Right renal cortex interstitium (tissue), 3 donors: ENCODE measurements at places on chromosomes 2 and 18.

DNA sequence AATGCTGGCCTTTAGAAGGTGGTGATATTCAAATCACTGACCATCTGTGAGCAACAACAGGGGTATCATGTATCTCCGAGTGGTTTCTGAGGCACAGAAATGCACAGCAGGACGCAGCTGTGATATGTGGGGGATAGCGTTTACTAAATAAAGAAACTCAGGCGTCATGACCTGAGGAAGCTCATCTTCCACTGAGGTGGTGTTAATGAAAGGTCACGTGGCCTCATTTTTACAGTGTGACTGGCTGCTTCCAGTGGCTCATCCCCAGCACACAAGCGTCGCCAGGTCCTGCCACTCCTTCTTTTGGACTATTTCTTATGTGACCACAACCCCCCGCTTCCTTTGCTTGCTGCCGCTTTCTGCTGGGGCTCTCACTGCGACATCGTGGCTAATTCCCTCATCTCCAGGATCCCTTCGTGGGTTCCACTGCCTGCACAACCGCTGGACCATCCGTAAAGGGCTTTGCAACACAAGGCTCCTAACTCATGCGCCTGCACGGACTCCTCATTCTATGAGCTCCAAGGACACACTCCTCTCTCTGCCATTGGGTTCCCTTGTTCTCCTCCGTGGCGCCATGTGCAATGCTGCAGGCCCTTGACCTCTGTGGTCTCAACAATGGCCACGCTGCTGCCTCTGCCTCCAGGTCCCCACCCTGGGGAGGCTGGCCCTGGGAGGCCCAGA is 109.3 kb downstream of the MBP start:
- DNase-seq, result peak; percentile 27

- DNase-seq, result no peak
Measured at GRCh38 chr2:120894966-120895365, 159.3 kb downstream of the GLI2 start.

- peak; percentile 38 for DNase-seq
Measured at GRCh38 chr2:75710220-75710576, 517 bp downstream of the GCFC2 start.

- DNase-seq, result no peak
Measured at GRCh38 chr18:49481317-49481716, 5.7 kb downstream of the C18orf32 start.

GRCh38 chr2:233482616-233483015 is 84.0 kb downstream of the USP40 start:
- DNase-seq, result no peak

- DNase-seq, result no peak
Measured at GRCh38 chr2:178530625-178531142, 50.4 kb downstream of the PLEKHA3 start.

- no peak for DNase-seq
Measured at GRCh38 chr18:61851940-61852451, 40.8 kb downstream of the RNF152 start.

DNA sequence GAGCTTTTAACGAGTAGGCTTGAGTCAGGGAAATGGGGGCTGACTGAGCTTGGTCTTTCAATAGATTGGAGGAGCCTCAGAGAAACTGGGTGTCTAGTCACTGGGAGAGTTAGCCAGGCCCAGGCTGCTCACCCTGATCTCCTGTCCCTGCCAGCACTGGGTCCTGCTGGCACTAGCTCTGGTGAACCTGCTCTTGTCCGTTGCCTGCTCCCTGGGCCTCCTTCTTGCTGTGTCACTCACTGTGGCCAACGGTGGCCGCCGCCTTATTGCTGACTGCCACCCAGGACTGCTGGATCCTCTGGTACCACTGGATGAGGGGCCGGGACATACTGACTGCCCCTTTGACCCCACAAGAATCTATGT is 720 bp downstream of the KRTCAP3 start:
- DNase-seq, result no peak

GRCh38 chr2:157692768-157693167 is 64.1 kb upstream of the ACVR1C start:
- DNase-seq, result no peak

- DNase-seq, result no peak
Measured at GRCh38 chr2:190441564-190441963, 33.4 kb downstream of the MFSD6 start.

DNA sequence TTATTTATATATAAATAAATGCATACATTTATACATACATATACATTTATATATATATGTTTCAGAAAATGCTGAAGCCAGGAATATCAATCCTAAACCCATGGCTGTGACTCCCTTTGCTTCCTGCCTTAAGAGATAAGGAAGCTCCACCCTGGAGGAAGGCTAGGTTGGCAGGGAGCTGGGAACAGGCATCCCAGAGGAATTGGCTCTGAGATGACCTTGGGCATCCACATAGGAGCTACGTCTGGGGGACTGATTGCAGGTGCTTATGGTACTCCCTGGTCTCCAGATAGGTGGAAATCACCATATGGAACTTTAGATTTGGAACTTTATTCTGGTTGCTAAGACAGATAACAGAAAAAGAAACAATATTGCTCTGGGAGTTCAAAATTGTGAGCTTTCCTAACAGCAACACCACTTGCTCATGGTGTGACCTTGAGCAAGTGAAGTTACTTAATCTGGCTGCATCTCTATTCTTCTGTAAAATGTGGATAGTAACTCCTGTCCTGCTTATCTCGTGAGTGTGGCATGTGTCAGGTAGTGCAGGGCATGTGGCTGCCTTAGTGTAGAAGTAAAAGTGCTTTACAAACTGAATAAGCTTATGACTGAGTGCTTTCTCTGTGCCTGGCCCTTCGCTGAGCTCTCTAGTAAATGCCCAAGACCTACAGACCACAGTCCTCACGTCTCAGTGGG is 341.0 kb downstream of the MEIS1 start:
- no peak for DNase-seq

DNA sequence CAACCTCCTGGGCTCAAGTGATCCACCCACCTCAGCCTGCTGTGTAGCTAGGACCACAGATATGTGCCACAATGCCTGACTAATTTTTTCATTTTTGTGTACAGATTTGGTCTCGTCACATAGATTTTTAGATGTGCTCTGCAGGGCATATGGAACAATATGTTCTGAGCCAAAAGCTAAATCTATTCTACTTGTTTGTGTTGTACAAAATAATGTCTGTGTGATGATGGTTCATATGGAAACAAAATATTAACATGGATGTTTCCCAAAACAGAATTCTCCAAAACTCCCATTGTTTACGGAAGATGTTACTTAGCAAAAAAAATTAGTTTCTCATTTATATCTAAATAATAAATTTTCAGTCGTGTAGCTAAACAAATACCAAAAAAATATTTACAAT is 12.6 kb upstream of the KLHL23 start:
- no peak for DNase-seq

DNA sequence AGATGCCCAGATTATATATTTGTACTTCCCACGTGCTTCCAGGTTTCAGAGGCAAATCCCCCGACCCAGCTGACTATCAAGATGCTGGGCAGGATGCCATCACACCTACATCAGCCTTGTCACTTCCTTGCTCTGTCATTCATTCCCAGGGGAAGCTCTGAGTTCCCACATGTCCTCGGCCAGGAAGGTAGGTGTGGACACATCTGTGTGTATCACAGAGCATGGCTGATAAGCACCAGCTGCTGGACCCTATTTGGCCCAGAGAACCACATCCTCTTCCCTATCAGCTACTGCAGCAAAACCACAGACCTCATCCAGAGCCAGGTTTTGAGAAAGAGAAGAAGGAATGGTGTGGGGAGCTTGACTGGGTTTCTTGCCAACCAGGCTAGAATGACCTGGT is 31.9 kb upstream of the ITGA6 start:
- DNase-seq, result no peak

DNA sequence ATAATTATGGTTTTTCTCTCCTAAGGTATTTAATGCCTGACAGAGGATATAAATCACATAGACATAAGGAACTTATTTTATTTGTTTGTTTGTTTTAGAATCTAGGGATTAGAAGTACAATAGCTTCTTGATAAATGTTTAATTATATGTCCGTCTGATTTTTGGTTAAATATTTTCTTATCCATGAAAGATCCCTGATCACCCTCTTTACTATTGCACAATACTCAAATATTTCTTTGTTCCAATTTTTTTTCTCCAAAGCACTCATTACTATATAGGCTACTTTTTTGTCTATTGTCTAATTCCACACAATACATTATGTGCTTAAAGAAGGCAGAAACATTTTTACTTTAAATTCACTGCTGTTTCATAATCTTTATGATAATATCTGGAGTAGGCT is 875.8 kb downstream of the TDRD15 start:
- no peak for DNase-seq

DNA sequence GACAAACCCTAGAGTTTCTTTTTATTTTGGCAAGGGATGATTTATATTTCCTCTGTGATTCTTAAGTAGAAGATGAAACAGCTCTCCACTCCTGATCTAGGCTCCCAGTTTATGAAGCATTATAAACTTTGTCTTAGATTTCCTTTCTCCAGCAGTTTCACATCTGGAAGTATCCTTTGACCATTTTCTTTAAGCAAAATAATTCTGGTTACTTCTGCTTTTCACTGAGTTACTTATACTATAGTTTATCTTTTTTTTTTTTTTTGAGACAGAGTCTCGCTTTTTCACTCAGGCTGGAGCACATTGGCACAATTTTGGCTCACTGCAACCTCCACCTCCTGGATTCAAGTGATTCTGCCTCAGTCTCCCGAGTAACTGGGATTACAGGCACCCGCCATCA is 45.5 kb downstream of the KCMF1 start:
- no peak for DNase-seq

DNA sequence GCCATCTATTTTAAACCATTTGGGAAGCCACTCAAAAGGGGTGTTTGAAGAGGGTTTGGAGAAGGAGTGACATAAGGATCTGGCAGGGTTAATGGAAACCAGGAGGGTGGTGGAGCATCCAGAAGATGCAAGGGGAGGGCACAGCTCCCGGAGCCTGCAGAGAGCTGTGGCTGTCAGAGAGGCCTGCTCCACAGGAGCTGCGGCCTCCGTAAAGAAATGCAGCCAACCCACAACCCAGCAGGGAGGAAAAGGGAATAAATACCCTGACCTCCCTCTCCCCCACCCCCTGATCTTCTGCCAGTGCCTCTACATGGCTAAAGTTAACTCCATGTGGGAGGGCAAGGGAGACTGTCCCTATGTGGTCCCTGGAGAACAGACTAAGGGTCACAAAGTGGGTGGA is 567.1 kb upstream of the POU3F3 start:
- no peak for DNase-seq

GRCh38 chr2:11784747-11785610 is 38.5 kb downstream of the LPIN1 start:
- no peak for DNase-seq

DNA sequence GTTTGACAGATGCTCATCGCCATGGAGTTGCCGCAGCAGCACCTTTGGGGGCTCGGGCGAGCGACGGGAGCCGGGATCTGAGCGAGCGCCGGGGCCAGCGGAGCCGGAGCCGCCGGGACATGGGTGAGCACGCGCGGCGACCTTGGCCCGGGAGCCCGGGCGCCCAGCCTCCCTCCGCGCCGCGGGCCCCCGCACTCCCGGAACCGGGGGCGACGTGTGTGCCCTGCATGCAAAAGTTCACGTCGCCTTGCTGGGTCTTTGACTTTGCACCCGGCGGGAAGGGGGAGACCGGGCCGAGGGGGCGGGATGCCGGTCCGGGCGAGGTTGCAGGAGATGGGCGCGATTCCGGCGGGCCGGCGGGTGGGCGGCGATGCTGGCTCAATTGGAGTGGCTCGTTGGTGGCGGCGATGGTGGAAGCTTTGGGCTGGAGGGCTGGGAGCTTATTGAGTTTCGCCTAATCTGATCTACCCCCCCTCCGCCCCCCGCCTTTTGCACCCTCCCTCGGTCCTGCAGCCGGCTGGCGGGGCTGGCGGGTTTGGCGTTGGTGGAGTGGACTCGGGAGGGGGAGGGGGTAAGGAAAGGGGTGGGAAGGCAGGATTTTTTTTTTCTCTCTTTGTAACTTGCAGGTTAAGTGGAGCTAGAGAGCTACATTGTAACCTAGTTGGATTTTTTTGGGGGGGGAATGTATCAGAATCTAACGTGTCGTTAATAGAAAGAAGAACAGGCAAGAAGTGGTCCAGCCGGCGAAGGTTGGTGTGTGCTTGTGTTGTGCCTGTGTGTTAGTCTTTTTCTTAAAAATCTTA is at the start of gene SETBP1:
Gene SETBP1, plus strand, starts transcription at position 616 of the 803 bp plus-strand sequence. CDS start 20,459 bp downstream, outside the sequence.
- peak; percentile 68 for DNase-seq

DNA sequence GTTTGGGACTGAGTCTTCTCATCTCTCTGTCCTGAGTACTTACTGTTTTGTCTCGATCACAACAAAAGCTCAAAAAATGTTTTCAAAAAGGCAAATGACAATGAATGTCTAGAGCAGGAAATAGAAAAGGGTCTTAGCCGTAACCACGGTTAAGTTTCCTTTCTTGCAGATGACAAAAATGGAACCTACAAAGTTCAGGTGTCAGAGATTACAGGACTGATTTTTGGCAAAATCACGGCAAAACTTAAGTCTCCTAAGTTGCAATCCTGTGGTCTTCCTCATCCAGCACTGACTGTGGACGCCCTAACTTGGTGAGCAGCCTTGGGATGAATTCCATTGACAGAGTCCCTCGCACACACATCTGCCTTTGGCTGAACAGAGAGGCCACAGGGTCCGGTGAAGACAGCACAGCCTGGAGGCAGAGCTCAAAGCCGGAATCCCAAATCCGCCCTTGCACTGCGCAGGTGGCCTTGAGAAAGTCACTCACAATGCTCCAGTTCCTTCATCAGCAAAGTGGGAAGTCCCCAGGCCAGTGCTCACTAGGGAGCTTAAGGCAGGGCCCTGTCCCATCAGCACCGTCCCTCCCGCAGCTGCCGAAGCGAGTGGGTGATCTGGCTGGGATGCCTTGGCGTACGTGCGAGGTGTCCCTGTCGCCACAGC is 55.2 kb downstream of the EIPR1 start:
- no peak for DNase-seq

- no peak for DNase-seq
Measured at GRCh38 chr18:22349966-22350365, 67.7 kb downstream of the CTAGE1 start.

DNA sequence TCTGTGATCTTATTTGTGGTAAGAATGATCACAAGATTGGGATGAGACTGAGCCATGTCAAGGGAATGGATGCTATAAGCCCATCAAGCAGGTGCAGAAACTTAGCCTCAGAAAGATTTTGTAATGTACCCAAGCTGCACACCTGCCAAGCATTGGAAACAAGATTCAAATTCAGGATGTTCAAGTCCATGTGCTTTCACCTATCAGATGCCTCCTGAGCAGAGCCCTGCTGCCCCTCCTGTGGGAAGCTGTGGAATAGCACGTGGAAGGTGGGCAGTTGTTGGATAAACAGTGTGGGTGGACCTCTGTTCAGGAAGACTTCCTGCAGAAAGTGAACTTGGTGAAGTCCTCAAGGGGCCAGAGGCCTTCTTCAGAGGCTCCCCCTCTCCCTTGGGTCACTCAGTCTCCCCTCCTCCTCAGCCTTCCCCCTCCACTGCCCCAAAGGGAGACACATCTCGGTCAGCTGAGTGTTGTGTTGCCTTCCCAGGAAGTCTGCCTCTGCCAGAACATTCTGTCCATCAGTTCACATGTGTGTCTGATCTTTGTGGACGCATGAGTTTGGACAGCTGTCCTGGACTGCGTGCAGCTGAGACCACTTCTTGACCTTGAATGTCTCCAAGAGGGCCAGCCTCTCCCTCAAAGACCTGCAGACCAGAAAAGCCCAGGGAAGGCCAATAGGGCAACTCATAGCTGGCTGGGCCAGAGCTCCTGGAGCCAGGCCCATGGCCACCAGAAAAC is 186.1 kb downstream of the INHBB start:
- DNase-seq, result no peak
